ENCODE measurements at places on chromosomes 13 and 19. TPM values are rescaled to one million over a fixed set of nuclear protein-coding genes. Genes with fewer than 3 reads are reported as not detected.

GRCh38 chr13:106534639-106535551 is 567 bp downstream of the EFNB2 start:
- H3K4me3 ChIP-seq = peak overlapping the region; percentile 84
- H3K27me3 ChIP-seq = no peaks in the 10 kb centered on the region
- peak; percentile 13 for DNase-seq
- H3K36me3 ChIP-seq = no peaks in the 10 kb centered on the region
- peaks cover 20% of the 10 kb centered on the region for H3K4me1 ChIP-seq
- no peak overlapping the region for H3K27ac ChIP-seq

DNA sequence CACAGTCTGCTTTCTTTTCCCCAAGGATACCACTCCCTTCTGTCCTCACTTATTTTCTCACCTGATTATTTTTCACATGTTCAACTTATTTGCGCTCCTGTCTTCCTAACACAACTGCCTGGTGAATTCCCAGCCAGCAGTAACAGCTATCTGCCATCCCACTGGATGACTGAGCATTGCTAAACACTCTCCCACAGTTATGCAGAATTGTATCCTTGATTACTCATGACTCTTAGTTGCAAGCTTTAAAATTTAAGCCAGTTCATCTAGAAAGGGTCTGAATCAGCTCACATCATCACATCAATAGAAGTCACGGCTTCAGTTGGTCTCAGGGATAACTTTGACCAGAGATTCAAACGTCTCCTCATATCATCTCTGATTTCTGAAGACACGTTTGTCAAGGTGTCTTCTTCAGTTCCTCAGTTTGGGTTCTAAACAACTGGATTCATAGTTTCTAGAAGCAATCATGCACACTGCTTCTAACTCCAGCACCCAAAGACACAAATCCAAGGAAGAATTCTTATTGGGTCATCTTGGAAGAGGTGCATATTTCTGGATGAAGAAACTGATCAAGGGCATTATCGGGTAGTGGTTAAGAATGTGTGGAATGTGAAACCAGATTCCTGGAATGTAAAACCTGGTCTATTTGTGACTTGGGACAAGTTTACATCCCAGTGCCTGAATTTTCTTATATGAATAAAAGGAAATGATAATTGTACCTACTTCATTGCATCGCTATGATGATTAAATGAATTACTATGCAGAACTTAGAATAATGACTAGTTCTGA is 13.9 kb upstream of the DACH1 start:
- H3K4me3 ChIP-seq = no peak overlapping the region
- H3K36me3 ChIP-seq = no peaks in the 10 kb centered on the region
- H3K27me3 ChIP-seq = no peaks in the 10 kb centered on the region
- H3K4me1 ChIP-seq = no peaks in the 10 kb centered on the region

- no peak overlapping the region for H3K27ac ChIP-seq
- no peaks in the 10 kb centered on the region for H3K27me3 ChIP-seq
- H3K36me3 ChIP-seq = no peaks in the 10 kb centered on the region
- no peaks in the 10 kb centered on the region for H3K4me1 ChIP-seq
Measured at GRCh38 chr13:98262292-98262691, 85.2 kb upstream of the RNF113B start.

GRCh38 chr19:31054430-31054829 is 294.8 kb downstream of the TSHZ3 start:
- no peak for DNase-seq
- no peak overlapping the region for H3K27ac ChIP-seq
- H3K27me3 ChIP-seq = no peaks in the 10 kb centered on the region
- no peak overlapping the region for H3K4me3 ChIP-seq
- no peaks in the 10 kb centered on the region for H3K4me1 ChIP-seq
- no peaks in the 10 kb centered on the region for H3K36me3 ChIP-seq

ZNF599 gene
- not detected for total RNA-seq

- H3K27me3 ChIP-seq = peaks cover 33% of the 10 kb centered on the region
- no peak overlapping the region for H3K4me3 ChIP-seq
- H3K27ac ChIP-seq = no peak overlapping the region
Measured at GRCh38 chr13:99911069-99911964, 60.2 kb downstream of the ZIC5 start.

SLC25A41 gene
- total RNA-seq = not detected

DNA sequence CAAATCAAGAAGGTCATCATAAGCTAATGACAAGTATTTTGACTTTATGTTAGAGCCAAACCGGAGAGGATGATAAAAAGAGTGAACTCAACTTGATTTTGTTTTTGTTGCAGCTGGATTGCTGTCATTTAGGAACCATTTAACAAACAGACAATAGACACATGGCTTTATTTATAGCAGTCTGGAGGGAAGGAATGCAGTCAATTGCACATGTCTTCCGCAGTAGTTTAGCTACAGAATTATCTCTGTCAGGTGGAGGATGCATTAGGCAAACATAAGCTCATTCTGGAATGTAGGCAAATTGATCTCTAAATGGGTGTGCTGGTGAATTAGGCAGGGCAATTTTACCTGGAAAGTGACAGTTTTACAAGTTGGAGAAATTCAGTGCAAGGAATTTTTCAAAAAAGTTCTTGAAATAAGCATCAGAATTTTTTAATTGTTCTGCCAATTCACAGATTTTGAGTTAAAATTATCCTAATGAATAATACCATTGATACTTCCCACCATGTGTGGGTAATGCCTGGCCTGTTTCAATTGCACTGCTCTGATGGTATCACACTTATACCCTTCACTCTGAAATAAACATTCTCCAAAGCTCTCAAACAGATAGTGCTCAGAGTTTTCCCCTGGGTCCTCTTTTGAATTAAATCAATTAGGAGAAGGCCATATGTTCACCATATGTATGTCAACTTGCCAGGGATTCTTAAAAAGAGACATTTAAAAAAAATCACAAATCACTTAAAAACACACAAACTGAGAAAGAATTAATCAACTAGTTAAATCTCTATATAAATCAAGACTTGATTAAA is 318.3 kb downstream of the NDFIP2 start:
- no peak overlapping the region for H3K27ac ChIP-seq
- H3K4me1 ChIP-seq = no peaks in the 10 kb centered on the region
- no peak for DNase-seq
- no peaks in the 10 kb centered on the region for H3K36me3 ChIP-seq
- H3K4me3 ChIP-seq = no peak overlapping the region

DNA sequence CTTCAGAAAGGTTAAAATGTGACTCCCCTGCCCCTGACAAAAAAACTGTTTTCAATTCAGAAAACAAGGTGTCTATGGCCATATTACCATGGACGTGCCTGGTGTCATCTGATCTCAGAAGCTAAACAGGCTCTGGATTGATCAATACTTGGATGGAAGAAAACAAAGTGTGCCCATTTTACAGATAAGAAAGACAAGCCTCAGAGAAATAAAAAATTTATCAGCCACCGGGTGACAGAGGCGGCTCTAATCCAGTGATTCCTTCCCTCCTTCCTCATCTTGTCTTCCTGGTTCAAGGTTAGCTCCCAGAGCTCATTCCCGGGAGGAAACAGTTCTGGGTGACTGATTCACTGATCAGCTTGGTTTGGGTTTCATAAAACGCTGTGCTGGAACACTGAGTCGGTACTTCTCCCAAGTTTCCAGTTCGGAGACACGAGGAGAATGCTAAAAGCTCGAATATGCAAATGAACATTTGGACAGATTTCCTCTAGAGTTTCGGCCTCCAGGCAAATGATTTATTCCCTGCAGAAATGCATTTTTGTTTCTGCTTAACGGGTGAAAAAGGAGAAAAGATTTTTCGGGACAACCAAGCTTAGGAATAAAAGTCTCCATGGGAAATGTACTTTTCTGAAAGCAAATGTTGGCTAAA is 211.2 kb downstream of the UQCRFS1 start:
- no peak overlapping the region for H3K4me3 ChIP-seq
- H3K36me3 ChIP-seq = no peaks in the 10 kb centered on the region
- no peak overlapping the region for H3K27ac ChIP-seq

DNA sequence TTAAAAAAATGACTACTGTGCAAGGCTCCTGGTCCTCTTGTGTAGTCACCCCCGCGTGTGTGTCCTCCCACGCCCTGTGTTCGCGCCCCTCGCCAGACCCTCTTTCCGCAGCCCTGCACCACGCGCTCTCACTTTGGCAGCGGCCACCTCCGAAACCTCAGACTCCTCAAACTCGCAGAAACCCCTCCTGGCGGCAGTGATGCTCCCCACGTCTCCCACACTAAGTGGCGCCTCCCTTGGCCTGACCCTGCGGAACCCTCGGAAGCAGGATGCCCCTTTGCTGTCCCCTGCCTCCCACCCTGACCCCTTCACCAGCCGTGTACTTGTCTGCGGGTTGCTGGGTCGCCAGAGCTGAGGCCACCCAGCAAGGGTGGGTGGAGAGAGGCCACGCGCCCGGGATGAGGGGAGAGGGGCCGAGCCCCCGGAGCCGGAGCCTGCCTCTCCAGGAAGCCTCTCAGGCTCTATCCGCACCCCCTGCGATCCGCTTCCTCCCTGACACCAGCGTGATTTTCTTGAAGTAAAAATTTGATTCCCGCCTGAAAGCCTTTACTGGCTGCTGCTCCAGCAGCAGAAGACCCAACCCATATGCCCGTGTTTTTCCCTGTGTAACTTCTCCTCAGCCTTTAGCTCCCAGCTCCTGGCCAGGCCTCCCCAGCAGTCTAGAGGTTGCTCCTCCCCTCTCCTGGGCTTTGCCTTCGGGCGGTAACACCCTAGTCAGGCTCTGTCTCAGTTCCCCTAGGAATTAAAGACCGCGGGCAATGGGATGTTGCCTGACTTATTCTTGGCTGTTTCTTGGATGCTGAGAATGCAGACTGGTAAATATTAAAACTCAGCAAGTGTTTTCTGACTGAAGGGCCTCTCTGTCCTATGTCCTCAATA is 55.2 kb downstream of the MIPEP start:
- H3K36me3 ChIP-seq = no peaks in the 10 kb centered on the region
- no peaks in the 10 kb centered on the region for H3K27me3 ChIP-seq
- H3K4me3 ChIP-seq = no peak overlapping the region
- peaks cover 5% of the 10 kb centered on the region for H3K4me1 ChIP-seq
- no peak for DNase-seq

DNA sequence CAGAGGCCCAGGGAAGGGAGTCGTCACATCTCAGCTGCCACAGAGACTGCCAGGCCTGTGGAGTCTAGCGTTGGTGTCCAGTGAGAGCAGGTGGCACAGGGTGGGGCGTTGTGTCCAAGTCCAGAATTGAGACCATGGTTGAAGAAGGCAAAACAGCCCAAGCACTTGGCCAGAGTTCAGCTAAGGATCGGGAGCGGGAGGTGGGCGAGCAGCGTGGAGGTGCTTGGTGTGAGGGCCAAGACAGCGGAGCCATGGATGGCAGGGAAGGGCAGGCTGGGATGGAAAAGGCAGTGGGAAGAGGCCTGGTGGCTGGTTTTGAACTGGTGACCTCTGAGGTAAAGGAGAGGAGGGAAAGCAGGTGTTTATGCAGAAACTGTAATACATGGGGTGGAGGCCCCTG is 8.0 kb downstream of the IGFLR1 start:
- H3K27me3 ChIP-seq = no peaks in the 10 kb centered on the region
- no peaks in the 10 kb centered on the region for H3K36me3 ChIP-seq

DNA sequence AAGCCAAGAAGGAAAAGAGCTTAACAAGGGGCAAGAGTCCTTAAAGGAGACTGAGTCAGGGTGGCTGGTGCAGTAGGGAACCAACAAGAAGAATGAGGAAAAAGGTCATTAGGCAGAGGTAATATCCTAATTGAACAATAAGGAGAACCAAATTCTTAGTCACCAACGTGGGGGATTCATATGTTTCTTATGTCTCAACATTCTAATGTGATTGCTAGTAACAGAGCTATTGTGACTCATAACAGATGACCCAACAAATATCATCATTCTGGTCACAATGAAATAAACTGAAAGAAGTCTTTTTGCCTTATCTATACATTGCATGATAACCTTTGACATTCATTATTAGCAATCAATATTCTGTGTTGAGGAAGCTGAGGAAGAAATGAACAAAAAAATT is 101.6 kb downstream of the RAP2A start:
- no peaks in the 10 kb centered on the region for H3K36me3 ChIP-seq
- H3K27ac ChIP-seq = no peak overlapping the region
- H3K4me3 ChIP-seq = no peak overlapping the region
- no peaks in the 10 kb centered on the region for H3K27me3 ChIP-seq

FXYD5 gene
- total RNA-seq = 123 TPM

GPR42 gene
- total RNA-seq = not detected

DNA sequence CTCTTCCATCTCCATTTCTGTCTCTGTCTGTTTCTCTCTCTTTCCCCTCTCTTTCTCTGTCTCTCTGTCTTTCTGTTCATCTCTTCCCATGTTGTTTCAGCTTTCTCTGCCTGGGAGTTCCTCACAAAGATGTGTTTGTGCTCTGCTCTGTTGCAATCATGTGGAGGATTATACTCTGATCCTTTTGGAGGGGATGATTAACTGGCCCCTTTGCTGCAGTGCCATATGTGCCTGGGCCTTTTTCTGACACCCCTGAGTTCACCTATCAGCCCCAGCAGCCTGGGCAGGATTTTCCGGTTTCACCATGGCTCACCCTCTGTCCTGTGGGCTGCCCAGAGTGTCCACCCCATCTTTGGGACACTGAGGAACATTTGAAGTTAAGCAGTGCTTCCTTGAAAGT is 9.0 kb upstream of the TEX26 start:
- DNase-seq = no peak
- peaks cover 66% of the 10 kb centered on the region for H3K27me3 ChIP-seq
- H3K4me1 ChIP-seq = no peaks in the 10 kb centered on the region
- H3K27ac ChIP-seq = no peak overlapping the region
- H3K4me3 ChIP-seq = no peak overlapping the region

DNA sequence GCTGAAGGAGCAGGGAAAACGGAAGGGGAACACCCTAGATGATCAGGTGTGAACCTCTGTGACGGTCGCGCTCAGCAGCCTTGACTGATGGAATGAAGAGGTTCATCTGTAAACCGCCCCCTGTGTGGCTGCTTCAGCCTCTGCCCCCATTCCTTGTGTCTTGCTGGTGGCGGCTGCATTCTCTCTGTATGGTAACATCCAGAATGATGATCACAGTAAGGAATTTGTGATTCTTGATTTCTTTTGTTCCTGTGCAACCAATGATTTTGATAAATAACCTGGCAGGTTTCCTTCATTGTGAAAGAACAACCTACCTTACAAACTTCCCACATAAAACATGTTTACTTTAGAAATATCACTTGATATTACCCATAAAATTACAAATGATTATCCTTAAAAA is 118.7 kb upstream of the MCF2L start:
- no peaks in the 10 kb centered on the region for H3K27me3 ChIP-seq
- no peak overlapping the region for H3K4me3 ChIP-seq
- DNase-seq = no peak
- no peak overlapping the region for H3K27ac ChIP-seq

DNA sequence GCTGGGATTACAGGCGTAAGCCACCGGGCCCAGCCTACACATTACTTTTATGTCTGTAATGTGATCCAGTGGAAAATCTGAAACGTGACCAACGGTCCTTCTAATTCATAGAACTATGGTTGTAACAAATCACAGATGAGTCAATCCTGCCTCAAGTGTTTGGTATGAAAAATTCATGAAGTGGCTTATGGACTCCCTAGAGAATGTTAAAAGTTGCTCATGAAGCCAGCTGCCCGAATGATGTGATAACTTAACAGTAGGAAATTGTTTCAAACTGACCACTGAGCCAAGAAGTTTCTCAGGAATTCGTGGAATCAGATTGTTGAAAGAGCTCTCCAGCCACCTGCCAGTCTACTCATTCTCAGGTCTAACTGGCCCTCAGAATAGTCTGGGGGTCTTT is 59.4 kb upstream of the FARP1 start:
- no peak overlapping the region for H3K27ac ChIP-seq
- no peaks in the 10 kb centered on the region for H3K36me3 ChIP-seq
- no peaks in the 10 kb centered on the region for H3K27me3 ChIP-seq
- no peaks in the 10 kb centered on the region for H3K4me1 ChIP-seq

CEACAM8 gene
- not detected for total RNA-seq

Data from PC-3 (cell line).